Right lung (tissue), 10 donors: ENCODE measurements at places on chromosomes 1 and 21. TPM values are rescaled to one million over a fixed set of nuclear protein-coding genes. Genes with fewer than 3 reads are reported as not detected.

DNA sequence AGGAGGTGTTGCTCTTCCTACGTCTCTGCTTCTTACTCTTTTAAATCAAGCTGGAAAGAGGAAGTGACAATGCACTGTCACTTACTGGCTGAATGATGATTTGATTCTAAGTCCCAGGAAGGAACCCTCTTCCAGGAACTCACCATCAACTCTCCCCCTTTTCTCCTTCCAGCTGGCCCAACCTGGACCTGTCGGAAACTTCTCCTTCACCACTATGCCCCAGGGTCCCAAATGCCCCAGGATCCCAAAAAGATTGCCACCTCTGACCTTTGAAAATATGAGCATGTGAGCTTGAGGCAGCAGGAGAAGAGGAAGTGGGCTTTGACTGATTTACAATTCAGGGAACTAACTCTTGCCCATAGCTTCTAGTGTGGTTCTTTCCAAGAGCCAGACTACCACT, 5.3 kb upstream of the ADAMTS5 start:
- DNase-seq: no peak

GRCh38 chr1:70836456-70836855, 211.2 kb downstream of the PTGER3 start:
- no peak for DNase-seq

DNA sequence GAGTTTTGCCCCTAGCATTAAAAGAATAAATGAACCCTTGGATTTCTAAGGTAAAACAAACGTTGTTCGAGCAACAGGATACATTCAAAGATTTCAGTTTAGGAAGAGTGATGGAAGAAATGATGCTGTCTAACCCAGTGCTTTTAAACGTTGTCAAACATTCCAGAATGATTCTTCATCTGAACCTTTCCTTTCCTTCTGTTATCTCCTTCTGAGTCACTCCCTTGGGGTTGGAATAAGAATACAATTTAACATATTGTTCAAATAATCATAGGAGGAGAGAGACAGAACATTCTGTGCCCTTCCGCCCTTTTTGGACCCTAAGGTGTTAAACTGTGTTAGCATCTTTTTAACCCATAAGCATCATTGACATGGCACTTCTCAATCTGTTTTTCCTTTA, 61.1 kb upstream of the RCOR3 start:
- DNase-seq: no peak

GRCh38 chr1:195656780-195657179, 951.5 kb downstream of the KCNT2 start:
- no peak for DNase-seq

GRCh38 chr1:183991348-183991747, 46.2 kb downstream of the COLGALT2 start:
- DNase-seq: no peak

GRCh38 chr1:211547710-211548109, 31.3 kb downstream of the SLC30A1 start:
- DNase-seq: no peak

GRCh38 chr1:240020871-240021270, 70.8 kb upstream of the FMN2 start:
- DNase-seq: no peak

DNA sequence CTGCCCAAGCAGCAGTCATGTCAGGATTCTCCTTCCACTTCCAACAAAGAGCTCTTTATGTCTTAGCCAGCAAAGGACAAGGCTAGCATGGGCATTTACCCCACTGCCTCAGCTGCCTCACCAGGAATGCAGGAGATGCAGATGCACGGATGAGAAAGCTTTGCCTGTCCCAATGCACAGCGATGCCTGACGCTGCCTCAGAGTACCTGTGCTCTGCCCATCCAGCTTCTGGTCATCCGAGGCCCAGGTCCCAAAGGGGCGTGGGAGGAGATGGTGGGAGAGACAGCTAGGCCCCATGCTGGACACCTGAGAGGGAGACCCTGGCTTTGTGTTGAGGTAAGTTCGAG, 59.0 kb downstream of the IRF2BP2 start:
- DNase-seq: no peak

GRCh38 chr1:198873696-198874230, 234.9 kb downstream of the PTPRC start:
- DNase-seq: no peak

DNA sequence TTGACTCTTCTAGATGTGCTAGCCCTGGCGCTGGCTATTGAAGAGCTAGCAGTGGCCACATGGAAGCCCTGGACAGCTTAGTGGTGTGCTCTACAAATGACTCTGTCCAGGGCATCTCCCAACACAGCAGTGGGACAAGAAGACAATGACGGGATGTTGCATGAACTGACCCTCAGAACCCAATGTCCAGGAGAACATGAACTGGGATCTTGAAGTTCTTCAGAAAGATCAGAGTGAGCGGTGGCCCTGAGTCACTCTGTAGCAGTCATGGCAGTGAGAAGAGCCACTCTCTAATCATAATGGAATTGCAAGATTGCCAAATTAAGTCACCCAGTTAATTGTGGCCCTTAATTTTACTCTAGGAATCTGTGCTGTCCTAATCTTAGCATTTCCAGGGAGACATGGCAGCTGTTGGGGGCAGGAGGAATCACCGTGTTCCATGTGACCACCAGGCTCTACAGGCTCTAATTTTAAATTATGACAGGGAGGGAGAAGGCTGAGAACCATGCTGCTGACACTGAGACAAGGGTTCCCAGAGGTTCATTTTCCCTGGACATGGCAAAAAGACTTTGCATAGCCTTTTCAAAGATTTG, 10.2 kb upstream of the OBSCN start:
- DNase-seq: no peak

- no peak for DNase-seq
Measured at GRCh38 chr1:230185076-230186001, 118.3 kb downstream of the GALNT2 start.

DNA sequence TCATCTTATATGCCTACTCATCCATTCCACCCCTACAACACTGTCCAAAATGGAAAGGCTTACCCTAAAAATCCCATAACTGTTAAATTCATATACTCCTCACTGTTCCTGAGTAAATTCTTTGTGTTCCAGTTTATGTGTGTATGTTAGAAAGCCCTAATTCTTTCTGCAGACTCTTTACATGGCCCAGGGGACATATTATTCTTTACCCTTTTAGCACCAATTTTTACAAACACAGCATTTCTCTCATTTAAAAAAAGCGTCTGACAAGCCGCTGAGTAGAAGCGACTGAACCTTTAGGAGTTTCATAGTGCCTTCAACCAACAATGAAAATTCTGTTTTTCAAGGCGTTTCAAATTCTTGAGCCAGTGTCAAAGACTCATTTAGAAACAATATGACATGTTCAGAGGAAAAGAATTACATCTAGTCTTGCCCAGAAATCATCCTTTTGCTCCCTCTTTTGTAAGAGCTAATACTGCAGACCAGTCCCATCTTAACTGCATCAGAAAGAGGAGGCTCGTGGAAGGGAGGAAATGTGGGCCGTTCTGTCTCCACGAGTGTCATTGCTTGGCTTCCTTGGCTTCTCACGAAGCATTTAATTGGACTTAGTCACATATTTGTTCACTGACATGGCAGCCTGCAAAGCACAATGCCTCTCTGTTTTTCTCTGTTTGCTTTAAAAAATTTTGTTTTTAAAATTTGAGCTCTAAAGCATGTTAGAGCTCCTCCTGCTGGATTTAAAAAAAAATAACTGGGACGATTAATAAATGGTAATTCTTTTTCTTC, 21.3 kb upstream of the C1orf105 start:
- peak; percentile 49 for DNase-seq

DNA sequence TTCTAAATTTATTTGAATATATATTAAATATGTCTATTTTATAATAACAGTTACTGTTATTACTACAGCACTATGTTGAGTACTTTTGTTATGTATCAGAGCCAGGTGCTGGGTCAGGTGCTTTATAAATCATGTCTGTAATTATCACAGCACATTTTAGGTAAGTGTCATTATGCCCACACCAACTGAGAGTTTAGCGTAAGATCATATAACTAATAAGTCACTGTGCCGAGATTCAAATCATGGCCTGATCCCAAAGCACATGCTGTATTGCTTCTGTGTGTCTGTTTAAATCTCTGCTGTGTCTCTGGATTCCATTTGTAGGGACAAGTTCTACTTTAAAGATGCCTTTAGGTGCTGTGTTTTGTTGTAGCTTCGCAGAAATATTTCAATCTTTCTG, 1.9 kb downstream of the GPSM2 start:
- no peak for DNase-seq

FLVCR1 gene
- polyA plus RNA-seq: 19.6 TPM

LTN1 gene
- 36.4 TPM for polyA plus RNA-seq
